GF-D8 (cell line): ENCODE measurements at places on chromosomes 1 and 21.

DNA sequence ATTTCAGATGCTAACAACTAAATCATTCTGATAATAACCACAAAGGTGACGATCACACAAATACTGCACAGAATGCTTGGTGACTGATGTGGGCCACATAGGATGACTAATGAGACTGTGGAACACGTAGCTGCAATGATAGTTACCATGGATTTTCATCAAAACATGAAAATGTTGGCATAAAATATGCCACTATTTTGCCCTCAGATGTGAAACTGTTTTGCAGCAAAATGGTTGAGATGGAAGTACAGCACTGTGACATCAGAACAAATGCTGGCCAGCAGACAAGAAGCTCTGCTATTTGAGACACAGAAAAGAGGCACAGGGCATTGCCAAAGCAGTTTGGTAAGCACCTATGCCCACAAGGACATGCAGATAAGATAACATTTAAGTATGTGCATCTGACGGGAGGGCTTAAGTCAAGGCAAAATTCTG lies 83.8 kb downstream of the NIBAN1 start:
- DNase-seq = no peak

- no peak for DNase-seq
These were observed 33.6 kb upstream of the GNG5 start for GRCh38 chr1:84539972-84540371.

- no peak for DNase-seq
These were observed 39.3 kb downstream of the PLEKHA6 start for GRCh38 chr1:204320382-204320804.

DNA sequence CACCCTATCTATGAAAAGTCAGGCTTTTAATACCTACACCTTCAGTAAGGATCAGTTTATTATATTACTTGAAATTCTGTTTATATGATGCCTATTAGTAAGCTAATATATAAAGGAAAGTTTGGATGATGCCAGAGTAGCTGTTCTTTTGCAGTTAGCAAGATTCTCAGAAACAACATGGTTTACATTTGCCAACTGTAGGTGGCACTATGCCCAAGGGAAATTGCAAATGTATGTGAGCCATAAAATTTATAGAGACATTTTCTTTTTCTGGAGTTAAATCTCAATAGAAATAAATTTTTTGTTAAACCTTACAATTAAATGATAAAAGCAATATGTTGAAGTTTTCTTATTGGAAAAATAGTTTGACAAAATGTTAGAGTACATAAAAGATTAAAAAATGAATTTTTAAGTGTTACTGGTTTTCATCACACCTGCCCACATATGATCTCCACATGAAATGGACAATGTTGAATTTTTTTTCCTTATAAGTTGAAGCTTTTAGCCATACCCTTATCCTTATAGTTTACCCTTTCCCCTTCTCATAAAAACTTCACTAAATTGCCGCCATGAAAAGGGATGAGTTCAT lies 32.1 kb upstream of the EPHX4 start:
- no peak for DNase-seq

DNA sequence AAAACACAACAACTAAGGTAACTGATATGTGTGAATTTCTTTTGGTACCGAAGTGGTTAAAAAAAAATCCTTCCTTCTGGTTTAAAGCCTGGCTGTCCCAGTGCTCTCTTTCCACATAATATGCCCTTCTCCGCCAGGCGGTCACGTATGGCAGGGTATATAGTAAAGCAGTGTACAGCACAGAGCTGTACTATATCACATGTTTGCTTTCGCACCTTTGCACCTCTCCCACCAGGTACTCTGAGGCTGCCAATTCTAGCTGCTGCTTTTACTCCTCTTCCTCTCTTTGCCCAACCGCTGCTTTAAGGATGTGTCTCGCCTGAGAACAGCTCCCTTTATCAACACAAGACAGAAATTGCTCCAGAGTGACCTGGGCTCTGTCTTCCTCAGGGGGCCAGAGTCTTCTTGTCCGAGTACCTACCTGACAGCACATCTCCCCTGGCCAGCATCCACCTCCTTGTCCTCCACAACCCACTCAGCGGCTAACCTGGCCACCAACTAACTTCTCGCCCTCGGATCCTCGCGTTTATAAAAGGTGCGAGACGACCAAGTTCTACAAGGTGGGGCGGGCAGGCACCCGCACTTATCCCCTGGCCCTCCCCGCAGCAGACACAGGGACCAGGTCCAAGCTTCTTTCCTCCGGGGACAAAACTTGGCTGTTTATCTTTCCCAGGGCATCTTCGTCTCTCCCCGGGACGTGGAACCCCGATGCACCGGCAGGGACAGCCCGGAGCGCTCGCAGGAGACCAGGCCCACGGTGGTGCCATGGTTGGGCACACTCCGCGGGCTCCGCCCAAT lies 1.6 kb downstream of the COLGALT2 start:
- DNase-seq = no peak

DNA sequence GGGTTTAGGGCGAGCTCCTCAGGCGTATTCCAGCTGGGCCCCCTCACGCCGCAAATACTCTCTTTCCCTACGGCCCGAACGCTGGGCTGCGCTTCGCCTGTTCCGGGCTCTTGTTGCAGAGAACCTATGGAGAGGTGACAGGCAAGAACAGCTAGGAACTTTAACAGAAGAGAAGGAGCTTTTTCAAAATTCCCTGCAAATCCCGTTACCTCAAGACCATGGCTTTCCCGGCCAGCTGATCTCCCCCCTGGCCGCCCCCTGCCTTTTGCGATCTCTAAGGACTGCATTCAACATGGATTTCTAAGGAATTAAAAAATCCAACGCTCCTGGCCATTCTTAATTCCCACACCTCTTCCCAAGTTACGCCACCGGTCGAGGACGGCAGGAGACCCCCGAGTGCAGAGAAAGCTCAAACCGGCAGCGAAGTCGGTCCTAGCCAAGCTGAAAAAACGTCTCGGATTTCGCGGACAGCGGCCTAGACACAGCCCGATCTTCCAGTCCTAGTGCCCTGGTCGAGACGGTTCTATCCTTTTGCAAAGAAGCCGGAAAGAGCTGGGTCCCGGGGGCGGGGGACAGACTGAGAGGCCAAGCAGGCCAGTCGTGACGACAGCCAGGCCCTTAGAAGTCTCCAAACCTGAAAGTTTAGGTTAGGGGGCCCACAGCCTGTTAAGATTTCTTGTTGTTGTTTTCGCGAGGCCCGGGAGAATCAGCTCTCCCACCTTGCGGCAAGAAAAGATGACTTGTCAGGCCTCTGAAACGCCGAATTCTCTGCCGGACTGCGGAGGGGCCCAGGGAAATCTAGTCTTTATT lies 1.1 kb upstream of the TBX15 start:
- DNase-seq = no peak

DNA sequence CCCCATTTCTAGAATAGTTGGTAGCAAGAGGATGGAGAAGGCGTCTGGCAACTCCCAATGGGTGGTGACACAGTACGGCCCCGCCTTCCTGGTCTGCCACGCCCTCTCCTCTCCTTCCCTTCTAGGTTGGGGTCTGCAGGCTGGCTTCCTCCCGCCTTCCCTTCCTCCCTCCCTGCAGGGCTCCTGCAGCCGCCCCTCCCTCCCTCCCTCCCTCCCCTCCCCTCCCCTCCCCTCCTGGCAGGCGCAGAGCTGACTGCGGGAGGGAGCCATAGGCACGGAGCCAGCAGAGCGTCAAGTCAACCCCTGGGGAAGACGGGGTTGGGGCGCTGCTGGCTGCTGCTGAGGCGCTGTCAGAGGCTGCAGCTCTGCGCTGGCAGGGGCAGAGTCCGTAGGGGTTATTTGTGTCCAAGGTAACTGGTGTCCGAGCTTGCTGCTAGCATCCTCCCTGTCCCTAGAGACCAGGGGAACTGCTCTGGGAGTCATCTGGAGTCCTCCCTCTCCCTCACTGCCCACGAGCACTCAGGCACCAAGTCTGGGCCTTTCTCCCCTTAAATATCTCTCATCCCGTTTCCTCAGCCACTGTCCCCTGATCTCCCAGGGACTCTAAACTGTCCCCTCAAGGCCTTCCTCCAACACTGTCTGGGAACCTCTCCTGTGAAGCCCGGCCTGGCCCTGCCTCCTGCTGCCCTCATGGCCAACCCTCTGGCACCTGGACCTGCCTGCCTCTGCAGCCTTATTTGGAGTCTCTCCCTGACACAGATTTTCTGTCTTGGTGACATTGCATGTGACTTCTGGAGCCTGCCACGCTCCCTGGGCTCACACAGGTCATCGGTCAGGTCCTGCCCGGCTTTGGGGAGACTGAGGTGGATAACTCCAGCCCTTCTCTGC lies 57.4 kb upstream of the ACOT11 start:
- DNase-seq = no peak

GRCh38 chr21:41147979-41148355 lies 20.0 kb upstream of the BACE2 start:
- no peak for DNase-seq

- DNase-seq = no peak
These were observed 17.7 kb downstream of the FCRL3 start for GRCh38 chr1:157682710-157683437.

- DNase-seq = peak; percentile 59
These were observed 11.2 kb downstream of the CD84 start for GRCh38 chr1:160567858-160568682.

DNA sequence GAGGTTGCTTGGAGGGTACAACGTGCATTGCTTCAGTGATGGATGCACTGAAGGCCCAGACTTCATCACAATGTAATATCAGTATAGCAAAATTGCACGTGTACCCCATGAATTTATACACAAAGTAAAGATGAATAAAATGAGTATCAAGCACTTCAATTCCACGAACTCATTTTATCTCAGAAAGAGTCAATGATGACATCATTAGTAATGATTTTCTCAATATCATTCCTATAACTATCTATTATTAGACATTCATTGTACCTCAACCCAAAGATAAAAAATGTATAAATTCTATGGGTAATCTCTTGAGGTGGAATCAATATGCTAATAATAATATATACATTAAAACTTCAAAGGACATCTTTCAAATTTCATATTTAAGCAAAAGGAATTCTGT lies 208.4 kb downstream of the COL11A1 start:
- no peak for DNase-seq

DNA sequence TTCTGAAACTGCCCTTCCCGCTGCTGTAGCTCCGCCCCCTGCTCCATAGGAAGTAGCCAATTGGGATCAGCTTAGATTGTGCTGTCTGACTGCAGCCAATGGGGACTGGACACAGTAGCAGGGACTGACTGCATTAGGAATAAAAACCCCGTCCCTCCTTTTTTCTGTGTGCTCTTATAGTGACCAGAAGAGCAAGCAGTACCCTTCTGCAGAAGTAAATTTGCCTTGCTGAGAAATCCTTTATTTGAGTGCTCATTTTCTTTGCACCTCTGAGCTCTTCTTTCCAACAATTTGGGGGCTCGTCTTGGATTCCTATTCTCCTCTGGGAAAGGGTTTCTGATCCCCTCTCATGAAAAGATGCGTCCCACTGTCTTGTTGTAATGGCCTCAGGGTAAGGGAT lies 16.2 kb downstream of the OR2L13 start:
- DNase-seq = no peak

- no peak for DNase-seq
These were observed 6.0 kb downstream of the HUNK start for GRCh38 chr21:31878831-31879230.

- no peak for DNase-seq
These were observed 78.8 kb downstream of the SPSB1 start for GRCh38 chr1:9371391-9371935.

GRCh38 chr1:1917995-1918900 lies 831 bp downstream of the TMEM52 start:
- DNase-seq = no peak

- DNase-seq = no peak
These were observed 31.7 kb downstream of the EIF2D start for GRCh38 chr1:206580438-206581113.

DNA sequence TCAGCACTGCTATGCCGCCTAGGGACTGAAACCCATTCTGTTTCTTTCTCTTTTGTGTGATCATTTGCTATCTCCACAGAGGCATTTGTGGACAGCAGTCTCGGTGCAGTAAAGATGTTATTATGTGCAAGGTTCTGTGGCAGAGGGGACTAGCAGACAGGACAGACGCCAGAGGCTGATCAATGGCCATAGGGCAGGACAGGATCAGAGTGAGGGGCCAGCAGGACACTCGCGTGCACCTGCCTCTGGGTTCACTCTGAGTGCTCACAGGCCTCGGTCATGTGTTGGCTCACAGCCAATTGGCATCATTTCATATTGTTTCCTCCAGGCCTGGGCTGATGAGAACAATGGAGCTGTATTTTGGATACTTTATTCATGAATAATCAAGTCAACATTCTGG lies 212.6 kb downstream of the TGFB2 start:
- no peak for DNase-seq

- DNase-seq = no peak
These were observed 15.1 kb upstream of the MAB21L3 start for GRCh38 chr1:116096013-116096618.

DNA sequence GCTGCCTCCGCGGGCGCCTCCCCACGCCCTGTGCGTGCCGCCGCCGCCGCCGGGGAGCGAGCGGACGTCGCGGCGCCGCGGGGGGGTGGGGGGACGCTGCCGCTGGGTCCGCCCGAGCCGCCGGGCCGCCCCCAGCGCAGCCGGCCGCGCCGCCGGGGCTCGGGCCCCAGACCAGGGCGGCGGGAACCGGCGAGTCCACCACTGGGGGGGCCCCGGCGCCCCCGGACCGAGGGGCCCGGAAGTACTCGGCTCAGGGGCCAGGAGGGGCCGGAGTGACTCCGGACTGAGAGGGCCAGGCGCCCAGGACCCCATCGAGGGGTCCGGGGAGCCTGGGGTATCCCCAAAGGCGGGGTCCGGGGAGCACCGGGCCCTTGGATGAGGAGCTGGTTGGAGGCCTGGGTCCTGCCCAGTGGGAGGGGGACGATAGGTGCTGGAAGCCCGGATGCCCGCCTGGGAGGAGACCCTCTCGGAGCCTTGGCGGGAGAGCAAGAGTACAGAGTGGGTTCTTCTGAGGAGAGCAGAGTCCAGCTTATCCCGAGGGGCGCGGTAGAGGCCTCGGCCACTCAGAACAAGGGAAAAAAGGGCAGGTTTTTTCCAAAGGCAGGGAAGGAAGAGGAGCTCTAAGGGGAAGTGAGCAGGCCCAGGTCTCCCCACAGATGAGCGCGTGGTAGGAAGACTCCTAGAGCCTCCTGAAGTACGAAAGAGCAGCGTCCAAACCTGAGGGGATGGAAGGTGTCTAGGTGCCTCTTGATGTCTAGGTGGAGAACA lies 556 bp downstream of the GMEB1 start:
- no peak for DNase-seq

DNA sequence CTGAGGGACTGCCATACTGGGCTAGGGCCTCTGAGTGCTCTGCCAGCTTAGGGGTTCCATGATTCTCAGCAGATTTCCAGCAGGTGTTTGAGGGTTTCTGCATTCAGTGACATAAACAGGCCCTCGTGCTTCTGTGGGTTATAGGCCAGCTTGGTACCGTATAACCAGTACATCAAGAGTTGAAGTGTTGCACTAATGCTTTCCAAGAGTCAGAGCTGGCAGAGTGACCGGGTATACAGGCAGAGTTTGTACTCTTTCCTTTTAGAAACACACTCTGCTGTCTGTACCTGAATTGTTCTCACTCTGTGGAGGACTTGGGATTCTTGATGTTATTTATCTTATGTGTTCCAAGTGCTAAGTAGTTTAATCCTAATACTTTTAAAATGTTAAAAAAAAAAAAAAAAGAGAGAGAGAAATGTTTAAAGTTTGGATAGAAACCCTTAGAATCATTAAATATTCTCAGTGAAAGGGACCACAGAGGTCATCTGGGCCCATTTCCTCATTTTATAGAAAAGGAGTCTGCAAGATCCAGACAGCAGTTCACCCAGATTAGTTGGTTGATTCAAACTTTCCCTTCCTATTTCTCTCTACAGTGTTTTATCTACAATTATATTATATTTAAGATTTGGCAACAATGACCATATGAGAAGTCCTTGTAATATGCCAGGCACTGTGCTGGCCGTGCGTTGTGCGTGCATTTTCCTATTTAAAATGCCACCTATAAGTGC lies 325.8 kb downstream of the KIF26B start:
- no peak for DNase-seq

- DNase-seq = no peak
These were observed 3.8 kb upstream of the AADACL3 start for GRCh38 chr1:12712076-12712475.
